ENCODE measurements at places on chromosomes 5 and 9.

GRCh38 chr5:124868676-124869075, 122.2 kb upstream of the ZNF608 start:
- DNase-seq: no peak

DNA sequence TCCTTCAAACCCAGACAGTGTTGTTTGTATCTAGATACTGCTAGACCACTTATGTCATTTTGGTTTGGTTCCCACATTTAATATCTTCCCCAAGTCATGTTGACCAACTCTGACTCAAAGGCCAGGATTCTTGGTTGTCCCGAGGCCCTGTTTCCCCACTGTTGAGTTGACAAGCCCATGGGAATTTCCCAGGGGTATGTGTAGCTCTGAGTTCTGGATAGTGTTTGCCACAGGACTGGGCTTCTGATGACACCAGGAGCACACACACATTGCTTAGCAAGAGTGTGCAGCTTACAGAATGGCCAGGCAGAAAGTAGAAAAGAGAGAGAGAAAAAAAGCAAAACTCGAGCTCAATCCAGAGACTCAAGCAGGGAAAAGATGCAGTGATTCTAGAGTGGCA, 214.4 kb downstream of the NXNL2 start:
- no peak for DNase-seq

GRCh38 chr5:119828541-119828940, 199.2 kb downstream of the FAM170A start:
- DNase-seq: no peak

DNA sequence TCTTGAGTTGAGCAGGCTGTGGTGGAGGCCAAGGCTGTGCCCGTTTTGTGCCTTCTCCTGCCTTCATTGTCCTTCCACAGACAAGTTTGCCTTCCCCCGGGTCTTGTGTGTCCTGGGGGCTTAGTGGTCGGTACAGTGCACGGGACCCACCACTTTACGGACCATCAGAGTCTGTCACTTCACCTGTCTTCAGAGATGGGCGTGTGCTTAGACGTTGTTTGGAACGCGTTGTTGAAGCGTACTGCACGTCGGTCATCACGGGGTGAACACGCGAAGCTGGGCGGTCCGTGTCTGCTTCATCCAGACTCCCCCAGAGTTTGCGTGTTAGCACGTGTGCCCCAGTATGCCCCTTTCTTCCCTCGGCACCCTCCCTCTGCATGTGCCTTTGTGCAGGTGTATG, 24.8 kb downstream of the CEP72 start:
- DNase-seq: no peak

- no peak for DNase-seq
Observed at GRCh38 chr5:164600929-164601535, 1095.6 kb downstream of the MAT2B start.

- no peak for DNase-seq
Observed at GRCh38 chr5:126527892-126528291, 67.1 kb downstream of the ALDH7A1 start.

DNA sequence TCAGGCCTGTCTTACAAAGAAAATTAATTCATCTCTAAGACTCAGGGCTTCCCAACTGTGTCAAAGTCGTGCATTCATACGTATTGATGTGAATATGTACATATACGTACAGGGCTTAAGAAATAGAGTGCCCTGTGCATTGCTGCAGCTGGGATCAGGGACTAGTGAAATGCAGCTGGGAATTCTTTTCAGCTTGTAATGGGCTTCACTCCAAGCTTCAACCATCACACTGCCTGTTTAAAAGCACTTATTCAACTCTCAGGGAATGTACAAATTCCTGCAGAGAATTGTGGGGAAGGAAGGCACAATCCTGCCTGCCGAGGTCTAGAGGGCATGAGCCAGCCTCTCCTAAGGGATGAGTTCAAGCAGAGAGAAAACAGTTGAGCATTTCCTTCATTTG, 59.6 kb upstream of the MAN2A1 start:
- DNase-seq: no peak

GRCh38 chr9:75170898-75171360, 82.6 kb downstream of the OSTF1 start:
- no peak for DNase-seq

DNA sequence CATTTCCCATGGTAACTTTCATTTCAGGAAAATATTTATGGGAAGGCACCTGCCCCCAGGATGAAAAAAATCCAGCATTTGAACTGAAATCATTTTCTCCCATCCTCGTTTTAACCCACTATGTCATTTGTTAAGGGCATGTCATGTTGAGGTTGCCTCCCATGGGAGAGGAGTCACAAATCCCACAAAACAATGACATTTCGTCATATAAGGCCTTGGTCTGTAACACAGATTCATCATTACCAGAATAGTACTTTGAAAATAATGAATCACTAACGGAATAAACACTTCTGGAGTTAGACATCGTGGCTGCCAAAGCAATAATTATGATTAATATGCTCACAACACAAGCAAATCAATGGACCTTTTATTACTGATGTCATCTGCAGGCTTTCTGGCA, 274.1 kb downstream of the NDUFS4 start:
- no peak for DNase-seq

- DNase-seq: no peak
Observed at GRCh38 chr5:67879620-67880510, 335.7 kb upstream of the PIK3R1 start.

DNA sequence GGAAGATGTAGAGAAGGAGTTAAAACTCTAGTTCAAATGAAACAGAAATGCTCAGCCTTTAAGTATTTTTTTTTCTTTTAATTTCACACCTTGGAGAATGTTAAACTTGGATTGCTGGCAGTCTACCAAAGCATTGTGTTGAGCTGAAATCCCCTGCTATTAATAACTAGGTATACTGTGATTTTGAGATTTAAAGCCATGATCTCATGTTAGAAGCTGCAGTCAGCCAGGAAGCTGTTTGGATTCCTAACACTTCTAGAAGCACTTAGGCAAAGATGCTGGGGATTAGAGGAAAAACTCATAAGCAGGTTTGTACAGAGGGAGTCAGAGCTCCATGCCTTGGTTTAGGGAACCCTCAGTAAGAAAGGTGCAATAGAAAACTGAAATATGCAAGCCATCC, 141.4 kb downstream of the KIF4B start:
- no peak for DNase-seq

- no peak for DNase-seq
Observed at GRCh38 chr9:85276741-85277140, 465.0 kb downstream of the AGTPBP1 start.

DNA sequence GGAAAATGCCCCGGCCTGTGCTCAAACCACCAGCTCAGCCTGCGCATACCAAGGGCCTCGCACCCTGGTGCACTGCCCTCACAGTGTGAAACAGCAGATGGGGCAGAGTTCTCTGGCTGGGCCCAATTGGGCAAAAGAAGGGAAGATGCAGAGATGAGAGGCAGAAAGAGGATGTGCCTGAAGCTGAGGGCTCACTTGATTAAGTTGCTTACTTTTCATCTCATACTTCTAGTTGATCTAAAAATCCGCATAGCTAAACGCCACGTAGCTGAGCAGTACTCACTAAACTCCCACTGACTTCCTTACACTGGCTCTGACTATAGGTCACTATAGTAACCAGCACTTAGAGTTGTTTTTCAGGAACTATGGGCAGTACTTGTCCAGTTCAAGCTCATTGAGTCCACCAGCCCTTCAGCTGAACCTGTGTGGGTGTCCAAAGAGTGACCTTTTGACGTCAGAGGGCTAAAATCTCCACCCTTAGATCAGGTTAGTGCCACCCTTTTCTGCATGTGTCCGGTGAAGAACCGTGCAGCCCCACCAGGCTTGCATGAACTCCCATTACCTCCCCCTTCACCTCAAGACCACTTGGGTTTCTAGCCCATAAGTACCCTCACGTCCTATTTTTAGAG, 215.2 kb downstream of the AUH start:
- DNase-seq: no peak

DNA sequence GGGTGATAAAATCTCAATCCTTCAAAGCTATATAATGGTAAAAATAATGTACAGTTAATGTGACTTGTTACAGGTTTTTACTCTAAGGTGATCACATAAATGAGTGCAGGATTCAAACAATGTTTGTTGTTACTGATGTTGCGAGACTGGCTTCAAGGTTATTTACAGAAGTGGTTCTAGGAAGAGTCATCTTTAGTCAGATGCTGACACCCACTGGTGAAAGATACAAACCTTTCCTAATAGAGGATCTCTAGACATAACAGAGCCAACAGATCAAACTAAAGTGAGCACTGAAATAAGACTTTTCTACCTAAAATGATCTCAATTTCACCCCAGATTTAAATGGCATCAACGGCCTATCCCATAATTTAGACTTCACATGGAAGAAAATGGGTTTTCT, 20.2 kb downstream of the ARSB start:
- peak; percentile 66 for DNase-seq

- DNase-seq: no peak
Observed at GRCh38 chr5:125190232-125191087, 444.0 kb upstream of the ZNF608 start.

- DNase-seq: no peak
Observed at GRCh38 chr5:53418409-53418808, 62.0 kb upstream of the FST start.

GRCh38 chr5:157860898-157861890, 2.2 kb upstream of the CLINT1 start:
- no peak for DNase-seq

DNA sequence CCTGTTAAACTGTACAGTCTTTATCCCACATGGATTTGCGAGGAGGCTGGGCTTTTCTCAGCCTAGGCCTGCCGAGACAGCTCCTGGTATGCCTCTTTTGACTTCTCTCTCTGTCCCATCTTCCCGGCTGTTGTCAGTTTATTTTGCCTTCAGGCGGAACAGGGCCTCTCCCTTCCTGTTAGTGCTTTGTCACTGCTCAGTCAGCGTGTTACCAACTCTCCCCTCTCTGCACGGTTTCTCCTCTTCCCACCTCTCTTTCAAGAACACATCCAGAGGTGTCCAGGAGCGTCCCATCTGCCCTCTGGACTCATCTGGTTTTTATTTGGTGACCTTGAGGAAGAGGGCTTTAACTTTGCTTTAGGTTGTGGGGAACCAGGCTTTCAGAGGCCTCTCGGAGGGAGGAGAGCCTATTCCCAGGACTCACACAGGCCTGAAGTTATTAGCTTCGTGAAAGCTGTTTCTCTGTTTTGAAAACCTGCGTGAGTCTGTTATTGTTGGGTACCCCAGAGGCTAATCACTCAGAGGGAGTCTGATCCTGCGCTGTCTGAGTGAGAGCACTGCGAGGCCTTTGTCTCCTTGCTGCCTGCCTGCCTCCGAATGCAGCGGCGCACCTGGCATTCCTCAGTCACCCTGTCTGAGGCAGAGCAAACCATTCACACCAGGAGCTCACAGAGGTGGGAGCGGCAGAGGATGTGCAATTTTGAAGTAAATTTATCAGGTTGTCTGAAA, 234.4 kb upstream of the MPDZ start:
- no peak for DNase-seq

GRCh38 chr9:130448035-130448624, 3.4 kb downstream of the ASS1 start:
- DNase-seq: peak; percentile 79

GRCh38 chr9:22590336-22591033, 143.9 kb downstream of the DMRTA1 start:
- no peak for DNase-seq

DNA sequence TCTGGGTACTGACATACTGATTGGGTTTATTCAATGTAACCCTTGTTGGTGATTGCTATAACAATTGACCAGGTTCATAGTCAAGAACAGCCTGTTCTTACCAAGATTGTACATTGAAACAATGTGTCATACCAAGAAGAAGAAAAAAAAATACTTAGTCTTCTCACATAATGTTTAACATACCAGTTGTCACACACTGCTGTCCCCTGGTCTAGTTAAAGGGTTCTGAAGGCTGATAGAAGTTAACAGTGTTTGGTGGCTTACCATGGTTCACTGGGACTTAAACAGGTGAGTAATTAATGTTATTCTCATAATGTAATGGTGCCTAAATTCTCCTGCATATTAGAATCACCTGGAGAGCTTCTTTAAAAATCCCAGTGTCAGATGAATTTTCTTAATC, 18.5 kb upstream of the CDC42SE2 start:
- no peak for DNase-seq

GRCh38 chr5:151005187-151005949, 15.0 kb upstream of the GPX3 start:
- DNase-seq: no peak
